ENCODE measurements at places on chromosomes 5 and 9.

DNA sequence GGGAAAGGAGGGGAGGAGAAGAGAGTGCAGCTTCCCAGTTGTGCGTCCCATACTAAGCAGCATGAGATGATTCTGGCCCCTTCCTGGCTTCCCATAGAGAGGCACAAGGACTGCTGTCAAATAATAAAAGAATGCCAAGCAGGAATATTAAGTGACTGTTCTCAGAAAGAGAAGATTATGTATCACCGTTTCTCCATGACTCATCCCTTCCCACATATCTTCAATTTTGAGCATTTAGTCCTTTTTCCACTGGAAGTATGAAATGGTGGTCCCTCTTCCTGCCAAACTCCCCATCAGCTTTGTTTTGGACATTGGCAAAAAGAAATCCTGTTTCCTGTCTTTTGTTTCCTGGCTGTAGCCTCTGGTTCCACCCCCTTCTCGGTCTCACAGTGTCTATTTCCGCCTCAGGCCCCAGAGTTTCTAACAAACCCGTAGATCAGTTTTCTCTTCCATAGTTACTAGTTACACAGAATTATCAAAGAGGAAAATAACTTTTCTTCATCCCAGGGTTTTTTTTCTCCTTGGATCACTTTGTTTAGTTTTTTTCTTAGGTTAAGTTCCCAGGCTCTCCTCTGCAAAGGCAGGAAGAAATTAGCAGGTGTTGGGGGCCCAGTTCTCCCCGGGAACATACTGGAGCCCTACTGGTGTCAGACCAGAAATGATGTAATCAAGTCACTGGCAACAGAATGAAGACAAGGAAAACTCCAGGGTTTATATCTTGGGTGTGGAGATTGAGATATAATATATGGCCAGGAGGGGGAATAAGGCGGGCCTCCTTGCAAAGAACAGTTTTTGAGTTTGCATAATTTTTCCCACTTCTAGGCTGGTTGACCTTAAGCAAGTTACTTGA, 26.4 kb upstream of the ARHGAP26 start:
- DNase-seq: no peak

- DNase-seq: no peak
Measured at GRCh38 chr9:130898552-130898852, 1.9 kb upstream of the QRFP start.

- DNase-seq: no peak
Measured at GRCh38 chr9:130662970-130663257, 1.5 kb upstream of the PRDM12 start.

GRCh38 chr5:17763301-17763700, 129.0 kb downstream of the TAF11L14 start:
- DNase-seq: no peak

GRCh38 chr5:9283021-9283420, 262.9 kb downstream of the SEMA5A start:
- DNase-seq: no peak

DNA sequence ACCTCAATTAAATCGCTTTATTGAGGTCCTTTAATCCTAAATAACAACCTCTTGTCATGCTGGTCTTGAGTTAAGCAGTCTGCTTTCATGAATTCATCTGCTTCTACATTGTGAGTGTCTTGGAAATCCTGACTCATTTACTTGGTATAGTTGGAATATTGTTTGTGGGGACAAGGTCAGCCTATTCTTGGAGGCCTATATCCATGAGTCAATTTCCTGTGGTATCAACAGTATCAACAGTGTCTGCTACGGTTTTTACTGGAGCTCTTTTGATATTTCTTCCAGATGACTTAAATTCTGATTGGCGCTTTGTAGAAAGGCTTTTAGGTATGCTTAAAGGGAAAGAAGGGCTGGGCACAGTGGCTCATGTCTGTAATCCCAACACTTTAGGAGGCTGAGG, 71.2 kb upstream of the PARP8 start:
- DNase-seq: no peak

DNA sequence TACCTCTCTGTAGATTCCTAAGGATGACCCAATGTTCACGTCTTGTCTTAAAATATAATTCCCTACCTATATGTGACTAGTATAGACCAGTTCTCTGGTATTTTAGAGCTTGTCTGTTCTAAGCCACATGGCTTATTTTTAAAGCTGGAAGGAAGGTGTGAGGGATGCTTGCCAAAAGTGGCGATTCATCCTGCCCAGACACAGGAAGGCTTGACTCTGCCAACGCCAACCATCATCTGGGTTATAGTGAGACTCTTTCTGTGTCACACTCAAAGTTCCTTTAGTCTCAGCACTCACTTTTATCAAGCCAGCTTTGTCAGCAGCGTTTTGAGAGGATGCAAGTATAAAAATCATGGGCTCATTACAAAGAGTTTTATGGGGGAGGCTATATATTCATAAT, 500.0 kb downstream of the PTPRD start:
- DNase-seq: no peak

- no peak for DNase-seq
Measured at GRCh38 chr5:14851050-14851419, 20.5 kb downstream of the ANKH start.

GRCh38 chr9:19999491-20000057, 210.7 kb upstream of the SLC24A2 start:
- DNase-seq: no peak

GRCh38 chr5:115892021-115892420, 50.3 kb downstream of the AP3S1 start:
- DNase-seq: no peak

DNA sequence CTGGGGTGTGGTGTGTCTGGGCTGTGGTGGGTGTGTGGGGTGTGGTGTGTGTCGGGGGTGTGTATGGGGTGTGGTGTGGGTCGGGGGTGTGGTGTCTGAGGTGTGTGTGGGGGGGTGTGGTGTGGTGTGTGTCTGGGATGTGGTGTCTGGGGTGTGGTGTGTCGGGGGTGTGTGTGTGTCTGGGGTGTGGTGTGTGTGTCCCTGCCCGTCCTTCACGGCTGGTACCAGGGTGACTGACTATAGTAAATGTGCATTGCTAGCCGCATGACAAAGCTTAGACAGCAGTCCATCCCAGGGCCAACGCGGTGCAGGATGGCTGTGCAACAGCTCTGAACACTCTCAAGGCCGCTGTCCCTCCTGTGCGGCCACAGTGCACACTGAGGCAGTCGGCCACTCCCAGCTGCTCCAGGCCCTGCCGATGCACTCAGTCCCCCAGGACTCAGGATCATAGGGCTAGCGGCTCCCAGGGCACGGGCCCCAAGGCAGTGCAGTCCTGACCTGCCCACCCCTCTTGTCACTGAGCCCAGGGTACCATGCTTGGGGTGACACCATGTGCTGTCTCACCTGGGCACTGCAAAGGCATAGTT, 54.0 kb downstream of the SECISBP2 start:
- DNase-seq: no peak

DNA sequence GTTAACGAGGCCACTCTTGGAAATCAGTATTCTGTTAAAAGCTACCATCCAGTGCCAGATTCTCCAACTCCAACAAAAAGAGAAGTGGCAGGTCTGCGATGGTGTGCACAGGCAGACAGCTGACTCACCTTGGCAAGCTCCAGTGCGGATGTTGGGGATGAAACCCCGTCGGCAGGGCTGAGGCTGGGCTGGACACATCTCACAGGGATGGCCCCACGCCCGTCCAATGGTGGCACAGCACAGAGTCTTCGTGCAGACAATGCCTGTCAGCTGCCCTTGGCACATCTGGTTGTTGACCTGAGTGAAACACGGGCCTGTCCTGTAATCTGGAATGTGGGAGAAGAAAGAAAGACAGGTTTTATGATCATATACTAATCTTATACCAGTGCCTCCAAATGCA, 73.4 kb downstream of the FBN2 start:
- no peak for DNase-seq

DNA sequence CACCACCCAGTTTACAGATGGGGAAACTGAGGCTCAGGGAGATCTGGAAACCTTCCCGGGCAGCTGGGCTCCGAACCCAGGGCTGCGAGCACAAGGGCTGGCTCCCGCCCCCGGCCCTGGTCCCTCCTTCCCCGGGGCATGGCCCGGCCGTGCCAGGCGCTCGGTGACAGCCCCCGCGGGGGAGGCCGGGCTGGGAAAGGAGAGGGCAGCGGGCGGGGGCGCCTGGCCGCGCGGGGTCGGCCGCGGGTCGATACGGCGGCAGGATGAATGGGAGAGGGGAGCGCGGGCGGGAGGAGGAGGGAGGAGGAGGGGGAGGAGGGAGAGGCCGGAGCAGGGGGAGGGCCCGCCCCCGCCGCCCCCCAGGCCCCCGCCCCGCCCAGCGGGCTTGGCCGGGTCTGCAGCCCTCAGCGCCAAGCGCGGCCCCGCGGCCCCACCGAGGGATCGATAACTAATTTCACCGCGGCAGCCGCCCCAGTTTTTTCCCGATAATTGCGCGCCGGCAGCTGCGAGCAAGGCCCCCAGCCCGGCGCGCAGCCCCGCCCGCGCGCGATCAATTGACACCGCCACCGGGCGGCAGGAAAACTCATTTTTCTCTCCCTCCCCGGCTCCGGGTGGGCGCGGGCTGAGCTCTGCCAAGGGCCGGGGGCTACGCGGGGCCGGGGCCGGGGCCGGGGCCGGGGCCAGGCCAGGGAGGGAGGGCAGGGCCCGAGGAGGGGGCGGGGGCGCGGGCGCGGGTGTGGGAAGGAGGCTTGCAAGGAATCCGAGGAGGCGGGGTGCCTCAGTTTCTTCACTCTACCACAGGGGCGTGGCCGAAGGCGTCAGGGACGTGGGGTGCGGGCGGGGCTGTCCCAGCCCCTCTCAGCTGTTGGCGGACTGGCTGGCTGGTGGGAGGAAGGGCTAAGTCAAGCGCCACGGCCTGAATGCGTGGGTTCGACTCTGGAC, 52.1 kb downstream of the C9orf50 start:
- DNase-seq: peak; percentile 71

- DNase-seq: no peak
Measured at GRCh38 chr5:11293523-11293922, 532.5 kb upstream of the DAP start.

GRCh38 chr9:1100945-1101344, 50.8 kb downstream of the DMRT2 start:
- DNase-seq: no peak

GRCh38 chr5:37791321-37791720, 48.5 kb downstream of the GDNF start:
- DNase-seq: no peak

GRCh38 chr9:26789959-26790358, 102.6 kb downstream of the CAAP1 start:
- DNase-seq: no peak

DNA sequence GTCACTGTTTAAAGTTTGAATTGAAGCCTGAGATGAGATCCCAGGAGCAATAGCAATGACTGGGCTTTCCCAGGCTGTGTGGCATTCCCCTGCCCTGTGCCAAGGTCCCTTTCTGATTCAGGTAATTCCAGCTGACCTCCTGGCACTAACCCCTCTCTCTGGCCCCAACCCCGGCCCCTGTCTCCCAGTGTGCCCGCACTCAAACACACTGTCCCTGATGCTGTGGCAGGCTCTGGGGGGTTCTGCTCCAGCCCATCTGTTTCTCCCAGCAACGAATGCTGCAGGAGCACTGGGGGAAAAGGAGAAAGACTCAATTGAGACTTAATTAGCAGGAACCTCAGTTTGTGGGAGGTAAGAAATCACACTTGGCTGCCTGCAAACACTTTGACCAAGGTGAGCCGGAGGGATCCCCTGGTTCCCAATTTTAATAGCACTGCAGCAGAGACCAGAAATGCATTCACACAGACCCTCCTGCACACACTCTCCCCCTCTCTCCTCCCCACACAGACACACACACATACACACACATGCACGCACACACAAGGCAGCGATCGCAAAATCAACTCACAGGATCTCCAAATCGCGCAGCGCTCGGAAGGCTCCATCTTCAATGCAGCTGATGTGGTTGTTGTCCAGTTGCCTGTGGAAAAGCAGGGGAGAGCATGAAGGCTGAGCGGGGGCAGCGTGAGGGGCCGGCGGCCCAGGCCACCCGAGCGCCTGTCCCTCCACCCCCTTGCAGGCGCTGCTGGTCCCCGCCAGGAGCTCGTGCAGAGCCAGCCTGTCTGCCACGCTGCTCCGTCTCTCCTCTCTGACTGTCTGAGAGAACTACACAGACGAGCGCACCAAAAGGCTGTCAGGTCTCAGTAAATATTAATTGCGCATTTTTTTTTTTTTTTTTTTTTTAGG, 265.1 kb upstream of the PANK3 start:
- no peak for DNase-seq

- DNase-seq: no peak
Measured at GRCh38 chr9:125360601-125361000, 99.0 kb downstream of the GAPVD1 start.

DNA sequence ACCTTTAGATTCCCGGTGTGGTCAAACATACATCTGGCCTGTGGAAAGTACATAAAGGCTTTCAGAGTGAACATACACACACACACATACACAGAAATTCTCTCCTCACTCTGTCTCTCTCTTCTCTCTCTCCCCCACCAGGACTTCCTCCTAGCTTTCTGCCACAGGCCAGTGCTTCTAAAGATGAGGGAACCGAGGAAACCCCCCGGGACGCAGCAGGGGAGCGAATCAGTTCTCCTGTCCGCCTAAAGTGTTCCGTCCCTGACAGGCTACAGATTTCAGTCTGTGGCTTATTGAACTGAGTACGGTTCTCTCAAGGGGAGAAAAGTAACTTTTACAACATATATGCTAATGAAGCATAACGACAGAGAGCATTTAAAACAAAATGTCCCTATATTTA, 75.8 kb downstream of the MED27 start:
- DNase-seq: no peak

DNA sequence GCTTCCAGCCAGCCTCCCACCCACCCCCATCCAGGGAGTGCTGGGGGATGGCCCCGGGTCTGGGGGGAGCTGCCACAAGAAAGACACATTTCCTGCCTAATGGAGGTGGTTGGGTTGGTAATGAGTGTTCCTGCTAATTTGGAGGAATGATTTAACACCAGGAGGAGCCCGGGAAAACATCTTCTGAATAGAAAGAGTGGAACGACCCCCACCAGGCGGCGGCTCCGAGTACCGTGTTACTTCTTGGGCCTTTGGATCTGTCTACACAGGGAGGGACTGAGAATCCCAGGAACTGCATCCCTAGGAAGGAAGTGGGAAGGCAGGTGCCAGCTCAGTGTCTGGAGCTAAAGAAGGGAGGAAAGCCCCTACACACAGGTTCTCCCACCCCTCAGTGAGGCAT, 64.6 kb downstream of the TSPAN17 start:
- no peak for DNase-seq

- DNase-seq: no peak
Measured at GRCh38 chr9:21316860-21317259, 11.7 kb upstream of the IFNA5 start.

GRCh38 chr9:37037503-37038301, 3.6 kb upstream of the PAX5 start:
- DNase-seq: no peak

- DNase-seq: peak; percentile 20
Measured at GRCh38 chr5:3261081-3261480, 334.6 kb upstream of the IRX1 start.

All from ureter (tissue), 1 donor.